ENCODE measurements at places on chromosomes 2 and 18.

GRCh38 chr2:72921853-72922252 lies 4.5 kb downstream of the EMX1 start:
- no peak for DNase-seq

DNA sequence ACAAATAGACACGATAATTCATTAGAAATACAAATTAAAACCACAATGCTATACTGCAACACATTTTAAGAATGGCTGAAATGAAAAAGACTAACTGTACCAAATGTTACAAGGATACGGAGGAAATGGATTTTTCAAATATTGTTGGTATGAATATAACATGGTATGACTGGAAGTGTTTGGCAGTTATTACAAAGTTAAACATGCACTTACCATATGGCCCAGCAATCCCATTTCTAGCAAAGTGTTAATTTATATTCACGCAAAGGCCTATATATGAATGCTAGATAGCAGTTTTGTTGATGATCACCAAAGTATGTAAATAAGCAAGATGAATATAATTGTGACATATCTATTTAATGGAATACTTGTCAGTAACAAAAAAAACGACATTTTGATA lies 497.8 kb upstream of the FSIP2 start:
- no peak for DNase-seq

- DNase-seq, result no peak
Observed at GRCh38 chr2:159913900-159914299, 115.9 kb upstream of the CD302 start.

DNA sequence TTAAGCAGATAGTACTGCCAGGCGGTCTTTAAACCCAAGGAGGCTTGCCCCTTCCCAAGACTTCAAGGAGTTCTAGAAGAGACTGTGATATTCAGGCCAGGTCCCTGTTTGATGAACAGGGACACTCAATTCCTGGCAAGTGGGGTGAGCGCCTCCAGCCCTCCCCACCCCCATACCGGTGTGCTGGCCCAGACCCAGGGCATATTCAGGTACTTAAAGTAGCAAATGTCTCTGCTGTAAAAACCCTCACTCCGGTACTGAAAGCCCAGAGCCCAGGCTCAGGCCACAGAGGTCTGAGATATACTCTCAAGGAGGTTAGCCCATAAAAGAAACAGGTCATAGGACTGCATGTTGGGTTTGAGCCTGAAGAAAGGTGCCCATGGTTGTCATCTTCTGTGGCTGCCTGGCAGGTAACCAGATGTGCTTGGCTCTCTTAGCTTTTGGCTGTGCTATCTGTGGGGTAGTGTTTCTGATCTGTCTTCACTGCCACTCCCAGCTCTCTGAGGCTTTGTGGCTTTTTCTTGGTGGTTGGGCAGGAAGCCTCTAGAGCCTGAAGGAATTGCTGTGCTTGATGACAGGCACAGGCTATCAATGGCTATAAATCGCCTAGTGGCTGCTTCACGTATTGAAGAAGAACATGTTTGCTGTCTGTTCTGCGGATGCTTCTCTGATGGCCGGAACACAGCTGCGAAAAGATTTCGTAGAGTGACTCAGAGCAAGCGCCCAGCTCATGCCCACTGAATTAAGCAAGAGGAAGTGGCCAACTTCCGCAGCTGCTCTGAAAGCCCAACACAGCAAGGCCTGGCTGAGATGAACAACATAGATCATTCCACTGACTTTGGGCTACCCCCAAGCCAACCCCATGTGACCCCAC lies 63.3 kb upstream of the ALPP start:
- DNase-seq, result no peak

Measured in AG09319 (cell line).